ENCODE measurements at places on chromosomes 2 and 18. TPM values are rescaled to one million over a fixed set of nuclear protein-coding genes. Genes with fewer than 3 reads are reported as not detected.

The BMP10 gene
- not detected for total RNA-seq

The TLX2 gene
- total RNA-seq = not detected

The MBOAT2 gene
- total RNA-seq = 36.0 TPM

The ALK gene
- total RNA-seq = under 0.01 TPM

The ALPI gene
- total RNA-seq = not detected

The UGT1A8 gene
- not detected for total RNA-seq

The ORC2 gene
- total RNA-seq = 13.6 TPM

The TUBB8B gene
- total RNA-seq = not detected

The STARD6 gene
- total RNA-seq = not detected

The SEMA4C gene
- 19.8 TPM for total RNA-seq

The MTX2 gene
- total RNA-seq = 29.6 TPM

The C2orf76 gene
- total RNA-seq = 8.5 TPM

The IL1R2 gene
- 1.0 TPM for total RNA-seq

The COA5 gene
- 33.4 TPM for total RNA-seq

The ASPRV1 gene
- 0.33 TPM for total RNA-seq

The ALKAL2 gene
- 0.17 TPM for total RNA-seq

The CAPN10 gene
- total RNA-seq = 17.2 TPM

The GIGYF2 gene
- total RNA-seq = 64.7 TPM

The NOTO gene
- total RNA-seq = not detected

The KCNIP3 gene
- 1.7 TPM for total RNA-seq

The BCL2 gene
- 3.6 TPM for total RNA-seq

The STPG4 gene
- 0.33 TPM for total RNA-seq

The C1GALT1C1L gene
- total RNA-seq = 0.51 TPM

The DYSF gene
- total RNA-seq = not detected
